ENCODE measurements at places on chromosomes 7 and 10.

DNA sequence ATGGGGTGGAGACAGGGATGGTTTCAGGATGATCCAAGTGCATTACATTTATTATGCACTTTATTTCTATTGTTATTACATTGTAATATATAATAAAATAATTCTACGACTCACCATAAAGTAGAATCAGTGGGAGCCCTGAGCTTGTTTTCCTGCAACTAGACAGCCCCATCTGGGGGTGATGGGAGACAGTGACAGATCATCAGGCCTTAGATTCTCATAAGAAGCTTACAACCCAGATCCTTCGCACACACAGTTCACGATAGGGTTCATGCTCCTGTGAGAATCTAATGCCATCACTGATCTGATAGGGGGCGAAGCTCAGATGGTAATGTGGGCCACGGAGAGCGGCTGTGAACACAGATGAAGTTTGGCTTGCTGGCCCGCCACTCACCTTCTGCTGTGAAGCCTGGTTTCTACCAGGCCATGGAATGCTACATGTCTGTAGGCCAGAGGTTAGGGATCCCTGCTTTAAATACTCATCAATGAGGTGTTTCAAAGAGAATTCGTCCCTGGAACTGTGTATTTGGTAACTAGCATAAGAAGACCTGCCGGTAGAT, 21.2 kb upstream of the PRKCQ start:
- DNase-seq, result no peak

- no peak for DNase-seq
These were observed 77.0 kb upstream of the SEMA3A start for GRCh38 chr7:84271543-84271942.

GRCh38 chr10:113960617-113961181, 83.0 kb upstream of the ADRB1 start:
- DNase-seq, result no peak

GRCh38 chr10:51224671-51225161, 150.4 kb downstream of the PRKG1 start:
- DNase-seq, result no peak

DNA sequence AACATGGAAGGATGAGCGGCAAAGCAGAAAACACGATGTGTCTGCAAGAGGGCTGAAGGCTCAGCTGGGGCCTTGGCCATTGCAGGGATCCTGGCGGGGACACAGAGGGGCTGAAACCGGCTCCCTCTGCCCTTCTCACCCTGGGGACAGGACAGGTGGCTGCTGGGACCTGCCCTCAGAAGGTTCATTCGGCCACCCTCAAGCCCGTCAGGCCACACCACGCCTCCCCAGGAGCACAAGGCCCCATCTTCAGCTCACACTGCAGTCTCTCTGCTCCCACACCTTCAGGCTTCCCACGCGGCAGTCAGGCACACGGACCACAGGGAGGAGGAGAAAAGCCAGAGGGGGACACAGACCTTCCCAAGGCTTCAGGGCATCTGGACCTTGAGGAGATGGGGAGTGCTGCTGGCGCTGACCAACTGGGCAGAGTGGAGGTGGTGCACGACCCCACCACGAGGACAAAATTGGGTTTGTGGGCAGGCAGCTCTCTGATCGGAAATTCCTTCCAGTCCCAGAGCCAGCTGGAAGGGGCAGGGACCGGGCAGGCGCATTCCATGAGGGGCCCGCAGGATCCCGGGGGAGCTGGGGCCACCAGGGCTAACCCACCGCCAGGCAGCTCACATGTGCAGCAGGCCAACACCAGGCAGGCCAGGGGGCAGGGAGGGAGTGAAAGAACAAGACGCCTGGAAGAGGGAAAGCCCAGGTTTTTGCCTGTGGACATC, 104.0 kb downstream of the MAD1L1 start:
- DNase-seq, result no peak

DNA sequence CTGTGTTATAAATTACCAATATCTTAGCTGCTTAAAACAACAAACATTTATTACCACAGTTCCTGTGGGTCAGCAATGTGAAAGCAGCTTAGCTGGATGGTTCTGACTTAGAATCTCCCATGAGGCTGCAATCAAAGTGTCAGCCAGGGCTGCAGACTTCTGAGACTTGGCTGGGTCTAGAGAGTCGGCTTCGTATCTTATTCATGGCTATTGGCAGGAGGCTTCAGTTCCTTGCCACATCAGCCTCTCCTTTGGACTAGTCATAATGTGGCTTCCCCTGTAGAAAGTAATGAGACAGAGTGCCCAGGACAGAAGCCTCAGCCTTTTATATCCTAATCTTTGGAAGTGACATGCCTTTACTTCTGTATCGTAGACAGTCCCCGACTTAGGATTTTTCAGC, 27.3 kb downstream of the RALA start:
- no peak for DNase-seq

GRCh38 chr7:104809906-104810305, 204.1 kb upstream of the KMT2E start:
- DNase-seq, result no peak

GRCh38 chr10:126842356-126842755, 62.9 kb upstream of the DOCK1 start:
- no peak for DNase-seq

- no peak for DNase-seq
These were observed 272.2 kb upstream of the NPVF start for GRCh38 chr7:25500393-25500921.

DNA sequence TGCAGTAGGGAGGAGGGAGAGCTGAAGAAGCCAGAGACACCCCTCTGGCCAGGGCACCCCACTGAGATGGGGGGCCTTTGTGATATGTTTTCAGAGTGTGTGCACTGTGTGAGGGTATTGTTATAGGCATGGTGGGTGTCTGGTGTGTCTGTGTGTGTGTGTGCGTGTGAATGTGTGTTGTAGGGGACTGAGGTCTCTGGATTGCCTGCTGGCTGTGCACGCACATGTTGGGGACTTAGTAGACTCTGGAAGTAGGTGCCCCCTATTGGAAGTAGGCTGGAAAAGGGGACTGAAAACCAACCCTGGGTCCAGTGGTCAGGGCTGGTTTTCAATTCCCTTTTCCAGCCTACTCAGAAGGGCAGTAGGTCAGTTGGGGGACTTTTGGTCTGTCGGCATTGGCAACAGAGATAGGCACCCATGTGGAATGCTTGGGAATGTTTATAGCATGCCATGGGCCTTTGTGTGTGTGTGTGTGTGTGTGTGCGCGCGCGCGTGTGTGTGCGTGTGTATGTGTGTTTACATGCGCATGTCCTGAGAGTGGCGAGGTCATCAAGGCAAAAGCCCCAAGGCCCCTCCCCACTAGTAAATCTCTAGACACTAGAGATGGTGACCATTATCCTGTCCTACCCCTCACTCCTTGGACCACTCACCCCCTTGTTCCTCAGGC, 78.8 kb downstream of the HIF1AN start:
- DNase-seq, result no peak

- no peak for DNase-seq
These were observed 298.5 kb downstream of the GLRX3 start for GRCh38 chr10:130434446-130435385.
